Fibroblast of lung (primary cell): ENCODE measurements at places on chromosomes 5 and 9. TPM values are rescaled to one million over a fixed set of nuclear protein-coding genes. Genes with fewer than 3 reads are reported as not detected.

GRCh38 chr9:34428325-34428958, 29.9 kb downstream of the FAM219A start:
- peak; percentile 71 for DNase-seq

The QSOX2 gene
- 13.2 and 14.7 TPM in 2 replicates for polyA plus RNA-seq

DNA sequence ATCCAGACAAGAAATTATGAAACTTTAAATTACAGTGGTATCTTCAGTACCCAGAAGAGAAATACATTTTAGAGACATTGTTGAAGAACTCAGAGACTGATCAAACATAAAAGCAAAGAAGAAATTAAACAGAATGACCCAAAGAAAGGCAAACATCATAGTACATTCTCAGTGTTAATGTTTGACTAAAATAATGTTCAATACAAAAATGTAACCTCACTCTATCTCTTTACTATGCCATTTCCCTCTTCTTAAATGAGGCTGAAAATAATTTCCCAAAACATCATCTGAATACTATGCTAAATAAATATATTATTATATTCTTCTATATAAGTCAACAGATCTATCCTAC, 22.8 kb downstream of the TMEM161B start:
- no peak for DNase-seq

DNA sequence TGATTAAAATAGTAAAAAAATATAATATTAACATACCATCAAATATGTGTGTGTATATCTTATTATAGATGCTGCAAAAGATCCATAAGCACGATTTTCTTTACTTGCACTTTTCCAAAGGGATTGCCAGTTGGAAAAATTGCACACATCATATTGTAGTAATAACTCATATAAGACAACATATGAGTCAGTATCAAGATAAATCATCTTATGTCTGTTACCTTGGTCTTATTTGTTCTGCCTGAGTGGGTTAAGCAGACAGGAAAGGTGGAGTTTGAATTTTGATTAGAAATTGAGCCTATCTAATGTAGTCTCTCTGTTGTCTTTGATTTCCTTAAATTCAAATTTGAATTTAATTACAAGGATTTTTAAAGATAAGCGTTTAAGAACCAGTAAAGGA, 24.6 kb downstream of the LYSMD3 start:
- peak; percentile 25 for DNase-seq

GRCh38 chr5:170792878-170793277, 9.4 kb downstream of the GABRP start:
- DNase-seq = no peak

- no peak for DNase-seq
Observed at GRCh38 chr5:137401946-137402345, 97.2 kb downstream of the SPOCK1 start.
